Esophagus mucosa (tissue), 1 donor: ENCODE measurements at places on chromosomes 2 and 18. TPM values are rescaled to one million over a fixed set of nuclear protein-coding genes. Genes with fewer than 3 reads are reported as not detected.

Gene BOLL
- not detected for total RNA-seq

Gene TMEM247
- not detected for total RNA-seq

Gene SPATA3
- total RNA-seq = not detected

Gene UGT1A4
- total RNA-seq = 0.80 TPM

Gene PMAIP1
- 11.6 TPM for total RNA-seq

Gene HAAO
- total RNA-seq = 4.1 TPM

Gene RFTN2
- total RNA-seq = 1.5 TPM

Gene RGPD5
- total RNA-seq = 16.1 TPM

Gene B3GNT7
- total RNA-seq = 5.5 TPM

Gene ALKAL2
- total RNA-seq = 0.44 TPM

Gene CXCR4
- 3.6 TPM for total RNA-seq

Gene LYPD1
- 1.6 TPM for total RNA-seq

Gene SNORC
- total RNA-seq = 1.8 TPM

Gene DES
- total RNA-seq = 29.3 TPM

Gene STAT4
- total RNA-seq = 0.88 TPM

Gene POTEE
- total RNA-seq = 0.12 TPM

Gene TEKT4
- total RNA-seq = not detected

Gene PTRHD1
- 34.9 TPM for total RNA-seq

Gene REG1A
- total RNA-seq = not detected

Gene ALPI
- not detected for total RNA-seq

Gene GPR55
- 0.20 TPM for total RNA-seq

Gene LRATD1
- 74.7 TPM for total RNA-seq

Gene TMEM200C
- total RNA-seq = 0.12 TPM

Gene RMC1
- total RNA-seq = 17.4 TPM

Gene RAB6C
- not detected for total RNA-seq

Gene NT5DC4
- total RNA-seq = not detected

Gene TMEM163
- total RNA-seq = 0.20 TPM

Gene POU3F3
- total RNA-seq = not detected

Gene SERPINB2
- 139 TPM for total RNA-seq

Gene KIF1A
- 0.12 TPM for total RNA-seq

Gene DSEL
- total RNA-seq = 0.48 TPM

Gene LDLRAD4
- total RNA-seq = 3.0 TPM

Gene APCDD1
- total RNA-seq = 42.2 TPM

Gene QPCT
- total RNA-seq = 5.9 TPM

Gene LRRFIP1
- 103 TPM for total RNA-seq

Gene UGT1A3
- total RNA-seq = 0.28 TPM

Gene UGT1A1
- 0.56 TPM for total RNA-seq

Gene ZBTB14
- 7.1 TPM for total RNA-seq

Gene D2HGDH
- 20.1 TPM for total RNA-seq

Gene CELF4
- total RNA-seq = not detected

Gene SAG
- not detected for total RNA-seq

Gene CCDC102B
- 1.2 TPM for total RNA-seq

Gene WDSUB1
- total RNA-seq = 7.5 TPM

Gene HOXD3
- 0.52 TPM for total RNA-seq

Gene PLB1
- 1.6 TPM for total RNA-seq

Gene GKN1
- total RNA-seq = not detected

Gene MYO7B
- 0.04 TPM for total RNA-seq

Gene ARHGAP15
- total RNA-seq = 2.6 TPM

Gene CNTNAP5
- not detected for total RNA-seq

Gene USP34
- 58.5 TPM for total RNA-seq

Gene TMEM37
- total RNA-seq = 6.0 TPM

Gene IHH
- 0.08 TPM for total RNA-seq

Gene XIRP2
- 0.28 TPM for total RNA-seq

Gene ABCB11
- total RNA-seq = not detected
